Stimulated activated CD8-positive, alpha-beta memory T cell treated with anti-CD3 and anti-CD28 coated beads, Interleukin-15, amount 100 ng/mL, for 48 hours (primary cell): ENCODE measurements at places on chromosomes 7 and 10.

DNA sequence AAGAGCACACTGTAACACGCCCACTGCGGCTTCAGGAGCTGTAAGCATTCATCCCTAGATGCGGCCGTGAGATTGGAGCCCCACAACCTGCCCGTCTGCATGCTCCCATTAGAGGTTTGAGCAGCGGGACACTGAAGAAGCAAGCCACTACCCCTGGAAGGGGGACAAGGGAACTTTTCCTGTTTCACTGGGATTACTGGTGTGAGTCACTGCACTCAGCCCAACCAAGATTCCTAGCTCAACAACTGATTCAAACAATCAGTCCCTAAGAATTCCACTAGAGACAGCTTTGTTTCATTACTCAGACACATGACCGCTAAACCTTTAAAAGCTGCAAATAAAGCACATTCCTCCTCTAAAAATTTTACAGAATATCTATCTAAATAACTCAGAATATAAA is 69.8 kb downstream of the ORC5 start:
- DNase-seq, result no peak

GRCh38 chr10:95745501-95745900 is 10.5 kb upstream of the ENTPD1 start:
- DNase-seq, result no peak

GRCh38 chr10:6431186-6431585 is 148.9 kb downstream of the PRKCQ start:
- DNase-seq, result no peak

GRCh38 chr7:124201768-124202349 is 169.0 kb upstream of the TMEM229A start:
- DNase-seq, result no peak

DNA sequence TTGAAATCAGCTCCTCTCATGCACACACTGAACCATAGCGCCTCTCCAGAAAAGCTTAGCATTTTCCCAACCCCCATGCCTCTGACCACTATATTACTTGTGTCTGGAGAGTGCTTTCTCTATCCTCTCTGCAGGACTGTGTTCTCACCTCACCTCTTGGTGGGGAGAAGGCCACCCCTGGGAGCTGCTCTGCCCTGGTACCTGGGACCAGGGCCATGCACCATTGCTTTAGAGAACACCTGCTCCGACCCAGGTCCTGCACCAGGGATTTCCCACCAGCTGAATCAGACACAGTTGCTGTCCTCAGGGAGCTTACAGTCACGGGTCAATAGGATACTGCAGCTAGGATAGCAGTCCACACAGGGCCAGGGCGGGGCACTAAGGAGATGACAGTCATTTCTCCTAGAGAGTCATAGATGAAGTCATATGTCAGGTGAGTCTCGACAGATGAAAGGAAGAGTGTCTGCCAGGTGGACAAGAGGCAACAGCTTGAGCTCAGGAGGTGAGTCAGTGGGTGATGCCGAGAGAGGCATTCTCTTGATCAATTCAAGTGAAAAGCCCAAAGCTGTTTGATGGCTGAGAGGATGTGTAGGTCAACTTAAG is 619 bp upstream of the LMTK2 start:
- no peak for DNase-seq

- no peak for DNase-seq
Measured at GRCh38 chr7:157715938-157716280, 379.1 kb downstream of the DNAJB6 start.

- DNase-seq, result no peak
Measured at GRCh38 chr7:18978108-18978495, 139.3 kb downstream of the TWIST1 start.

- DNase-seq, result no peak
Measured at GRCh38 chr10:71332466-71332865, 13.4 kb downstream of the SLC29A3 start.

DNA sequence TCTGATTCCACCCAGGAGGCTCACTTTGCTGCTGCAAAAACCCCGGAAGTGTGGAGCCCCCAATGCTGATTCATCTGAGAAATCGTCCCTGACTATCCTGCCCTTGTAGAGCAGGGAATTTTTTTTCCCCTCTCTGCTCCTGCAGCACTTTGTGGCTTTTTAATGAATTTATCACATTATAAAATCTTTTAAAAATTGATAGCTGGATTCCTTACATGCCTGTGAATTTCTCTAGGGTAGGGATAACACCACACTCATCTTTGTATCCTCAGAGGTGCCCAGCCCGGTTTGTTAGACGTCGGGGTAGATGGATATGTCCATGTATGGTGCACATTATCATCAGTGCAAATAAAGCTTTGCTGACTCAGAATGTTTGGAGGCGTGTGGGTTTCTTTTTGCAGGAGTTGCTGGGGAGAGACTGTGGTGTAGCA is 185.7 kb downstream of the STK31 start:
- DNase-seq, result no peak

GRCh38 chr10:77478247-77478961 is 159.2 kb downstream of the KCNMA1 start:
- DNase-seq, result no peak

DNA sequence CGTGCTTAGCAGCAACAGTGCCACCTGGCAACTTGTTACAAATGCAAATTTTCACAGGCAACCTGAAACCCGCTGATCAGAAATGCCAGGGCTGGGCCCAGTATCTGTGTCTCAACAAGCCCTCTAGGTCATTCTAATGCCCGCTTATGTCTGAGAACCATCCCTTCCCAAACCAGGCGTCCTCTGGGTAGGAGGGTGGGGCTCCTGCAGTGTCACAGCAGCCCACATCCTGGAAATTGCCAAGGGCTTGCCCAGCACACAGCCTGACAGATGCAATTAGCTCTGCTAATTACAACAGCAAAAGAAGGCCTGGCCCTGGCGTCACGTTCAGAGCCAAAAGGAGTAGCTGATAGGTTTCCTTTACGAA is 15.9 kb downstream of the ITPRIP start:
- no peak for DNase-seq

DNA sequence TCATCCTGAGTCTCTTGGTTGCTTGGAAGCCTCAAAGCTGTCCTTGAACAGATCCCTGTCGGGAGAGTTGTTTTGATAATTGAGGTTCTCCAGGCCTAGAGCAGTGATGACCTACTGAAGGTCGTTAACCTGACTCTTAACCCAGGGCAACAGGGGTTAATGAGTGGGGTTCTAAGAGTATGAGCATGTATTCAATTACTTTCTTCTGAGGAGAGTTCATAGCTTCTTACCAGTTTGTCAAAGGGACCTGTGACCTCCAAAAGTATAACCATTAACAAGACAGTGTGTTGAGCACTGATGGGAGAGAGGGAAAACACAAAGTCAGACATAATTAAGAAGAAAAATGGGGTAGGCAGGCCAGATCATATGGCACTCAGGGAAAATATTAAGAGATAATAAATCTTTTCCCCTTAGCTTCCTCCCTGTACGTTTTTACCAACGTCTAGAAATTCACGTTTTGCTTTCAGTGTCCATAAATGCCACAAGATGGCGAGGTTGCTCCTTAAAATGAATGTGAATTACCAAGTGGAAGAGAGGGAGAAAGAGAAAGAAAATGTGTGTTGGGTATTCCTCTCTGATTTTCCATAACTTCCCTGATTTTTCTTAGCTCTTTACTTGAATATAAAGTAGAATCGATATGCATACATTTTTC is 97.6 kb downstream of the SUGCT start:
- no peak for DNase-seq

DNA sequence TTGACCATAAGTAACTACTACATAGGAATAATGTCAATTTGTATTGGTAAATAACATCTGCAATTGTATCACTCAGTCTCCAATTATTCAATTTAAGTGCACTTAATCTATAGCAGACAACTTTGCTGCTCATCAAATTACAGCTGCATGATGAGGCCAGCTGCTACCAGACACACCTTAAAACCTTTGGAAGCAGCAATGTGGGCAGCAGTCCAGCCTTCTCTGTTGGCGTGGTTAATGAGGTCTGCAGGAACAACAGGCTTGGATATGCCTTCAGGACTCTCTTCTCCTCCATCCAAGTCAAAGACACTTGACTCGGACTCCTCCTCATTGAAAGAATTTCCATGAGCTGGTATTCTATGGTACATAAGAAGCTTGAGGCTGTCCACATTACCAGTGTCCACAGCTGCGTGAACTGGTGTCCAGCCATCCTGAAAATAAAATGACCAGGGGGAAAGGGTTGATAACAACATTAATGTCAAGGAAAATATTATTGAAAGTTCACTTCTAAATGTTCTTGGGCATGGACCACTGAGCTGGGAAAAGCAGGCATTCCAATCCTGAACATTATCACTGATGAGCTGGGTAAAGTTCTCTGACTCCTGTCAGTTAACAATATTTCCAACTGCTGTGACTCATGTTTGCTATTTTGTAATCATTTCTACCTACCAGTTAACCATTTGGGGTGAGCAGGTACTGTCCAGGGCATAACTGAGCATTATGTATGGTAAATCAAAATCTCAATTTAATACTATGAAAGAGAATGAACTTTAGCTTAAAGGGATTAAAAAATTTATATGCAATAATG is 95.7 kb downstream of the CTTNBP2 start:
- no peak for DNase-seq

- DNase-seq, result no peak
Measured at GRCh38 chr7:76076995-76077394, 29.1 kb downstream of the MDH2 start.

GRCh38 chr7:1200045-1200444 is 32.6 kb upstream of the UNCX start:
- no peak for DNase-seq

DNA sequence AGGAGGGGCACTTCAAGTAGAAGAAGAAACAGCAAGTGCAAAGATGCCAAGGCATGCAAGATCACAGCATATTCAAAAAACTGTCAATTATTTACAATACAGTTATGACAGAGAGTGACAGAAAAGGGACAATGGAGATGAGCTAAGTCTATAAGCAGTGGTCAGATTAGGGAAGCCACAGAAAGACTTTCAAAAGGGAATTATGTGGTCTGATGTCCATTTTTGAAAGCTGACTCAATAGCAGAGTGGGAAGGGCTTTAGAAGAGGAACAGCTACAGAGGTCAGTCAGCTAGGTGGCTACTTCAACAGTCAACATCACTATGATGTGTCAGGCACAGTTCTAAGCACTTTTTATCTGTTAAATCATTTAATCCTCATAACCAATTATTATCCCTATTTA is 45.2 kb upstream of the SPOCK2 start:
- DNase-seq, result no peak

GRCh38 chr7:15905251-15906040 is 219.0 kb upstream of the MEOX2 start:
- DNase-seq, result no peak

- DNase-seq, result no peak
Measured at GRCh38 chr7:28961972-28962371, 3.8 kb upstream of the TRIL start.

DNA sequence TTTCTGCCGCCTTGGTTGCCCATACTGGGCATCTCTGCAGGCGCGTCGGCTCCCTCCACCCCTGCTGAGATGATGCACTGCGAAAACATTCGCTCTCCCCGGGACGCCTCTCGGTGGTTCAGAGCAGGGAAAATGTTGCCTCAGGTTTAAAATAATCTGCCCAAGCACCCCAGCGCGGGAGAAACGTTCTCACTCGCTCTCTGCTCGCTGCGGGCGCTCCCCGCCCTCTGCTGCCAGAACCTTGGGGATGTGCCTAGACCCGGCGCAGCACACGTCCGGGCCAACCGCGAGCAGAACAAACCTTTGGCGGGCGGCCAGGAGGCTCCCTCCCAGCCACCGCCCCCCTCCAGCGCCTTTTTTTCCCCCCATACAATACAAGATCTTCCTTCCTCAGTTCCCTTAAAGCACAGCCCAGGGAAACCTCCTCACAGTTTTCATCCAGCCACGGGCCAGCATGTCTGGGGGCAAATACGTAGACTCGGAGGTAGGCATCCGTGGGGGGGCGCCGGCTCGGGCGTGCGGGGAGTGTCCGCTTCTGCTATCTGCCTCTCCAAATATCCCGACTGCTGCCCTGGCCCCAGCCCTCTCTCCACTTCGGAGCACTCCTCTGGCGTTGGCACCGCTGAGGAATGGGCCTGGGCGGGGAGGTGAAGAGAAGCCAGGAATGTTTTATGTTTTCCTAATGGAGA is at the start of gene CAV1:
Gene CAV1 (plus strand): TSS at position 428 of the 689 bp plus-strand sequence. CDS start 27 bp downstream, at position 455.
- no peak for DNase-seq

- no peak for DNase-seq
Measured at GRCh38 chr7:128128401-128128800, 97.2 kb upstream of the LRRC4 start.
